ENCODE measurements at places on chromosomes 1 and 21. TPM values are rescaled to one million over a fixed set of nuclear protein-coding genes. Genes with fewer than 3 reads are reported as not detected.

Gene IGSF3
- polyA plus RNA-seq = 81.1 TPM

Gene PAQR6
- 27.3 TPM for polyA plus RNA-seq

Gene KLHDC9
- 78.1 TPM for polyA plus RNA-seq

Gene STIL
- 1.5 TPM for polyA plus RNA-seq

Gene FAM78B
- 3.9 TPM for polyA plus RNA-seq

Gene PDC
- polyA plus RNA-seq = not detected

Gene RPAP2
- polyA plus RNA-seq = 9.3 TPM

All from neural cell (in vitro differentiated cells).